Panc1 (cell line): ENCODE measurements at places on chromosomes 1 and 21. TPM values are rescaled to one million over a fixed set of nuclear protein-coding genes. Genes with fewer than 3 reads are reported as not detected.

TMEM240 gene
- 4.1 TPM for total RNA-seq

ITLN1 gene
- total RNA-seq = not detected

SPATA45 gene
- total RNA-seq = not detected

FAF1 gene
- 101 TPM for total RNA-seq

PLEKHN1 gene
- total RNA-seq = 9.8 TPM

FCRL1 gene
- total RNA-seq = not detected

HDGF gene
- 325 TPM for total RNA-seq

KRTAP20-3 gene
- not detected for total RNA-seq

LCE2B gene
- not detected for total RNA-seq

VANGL2 gene
- total RNA-seq = 0.10 TPM

GUCA2A gene
- total RNA-seq = not detected

INKA2 gene
- total RNA-seq = 0.54 TPM

ST6GALNAC5 gene
- total RNA-seq = not detected

HPCAL4 gene
- 0.21 TPM for total RNA-seq

LCE1B gene
- total RNA-seq = not detected

OR2AK2 gene
- not detected for total RNA-seq

TIAM1 gene
- total RNA-seq = 3.7 TPM

RBP7 gene
- total RNA-seq = 28.9 TPM

C1orf146 gene
- not detected for total RNA-seq

KRTAP10-9 gene
- total RNA-seq = not detected

CLEC20A gene
- total RNA-seq = not detected

C1orf185 gene
- not detected for total RNA-seq

KCNK2 gene
- 0.28 TPM for total RNA-seq

FCAMR gene
- total RNA-seq = not detected

LCE1D gene
- not detected for total RNA-seq

PLXNA2 gene
- total RNA-seq = 0.98 TPM

OLIG2 gene
- total RNA-seq = not detected

TSPEAR gene
- not detected for total RNA-seq

MCOLN2 gene
- total RNA-seq = 22.5 TPM

DYNLT5 gene
- total RNA-seq = not detected

RNU1-4 gene
- total RNA-seq = 1,290 TPM

MARK1 gene
- total RNA-seq = not detected

ANKRD13C gene
- total RNA-seq = 20.7 TPM
